KG1 (cell line): ENCODE measurements at places on chromosomes 11 and 22.

- DNase-seq = no peak
Measured at GRCh38 chr11:84218318-84218717, 932.2 kb upstream of the CCDC90B start.

DNA sequence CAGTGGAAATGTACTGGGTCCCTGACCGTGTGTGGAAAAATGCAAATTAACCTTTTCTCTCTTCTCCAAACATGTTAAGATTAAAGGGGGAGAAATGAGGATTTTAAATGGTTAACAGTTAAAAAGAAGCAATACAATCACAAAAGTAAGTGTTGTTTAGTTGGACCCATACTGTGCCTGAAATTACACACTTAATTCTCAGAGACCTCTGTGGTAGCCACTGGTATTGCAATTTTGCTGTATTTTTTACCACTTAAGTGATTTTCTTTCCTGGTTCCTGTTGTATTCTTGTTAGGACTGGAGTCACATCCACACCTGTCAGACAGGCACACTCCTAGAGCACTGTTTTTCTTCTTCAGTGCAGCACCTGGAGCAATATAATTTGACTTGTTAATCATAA is 179.6 kb upstream of the PDGFD start:
- no peak for DNase-seq

- no peak for DNase-seq
Measured at GRCh38 chr11:69183613-69184012, 27.9 kb downstream of the SMIM38 start.

GRCh38 chr11:47244448-47245350 is 3.9 kb downstream of the ACP2 start:
- DNase-seq = no peak

DNA sequence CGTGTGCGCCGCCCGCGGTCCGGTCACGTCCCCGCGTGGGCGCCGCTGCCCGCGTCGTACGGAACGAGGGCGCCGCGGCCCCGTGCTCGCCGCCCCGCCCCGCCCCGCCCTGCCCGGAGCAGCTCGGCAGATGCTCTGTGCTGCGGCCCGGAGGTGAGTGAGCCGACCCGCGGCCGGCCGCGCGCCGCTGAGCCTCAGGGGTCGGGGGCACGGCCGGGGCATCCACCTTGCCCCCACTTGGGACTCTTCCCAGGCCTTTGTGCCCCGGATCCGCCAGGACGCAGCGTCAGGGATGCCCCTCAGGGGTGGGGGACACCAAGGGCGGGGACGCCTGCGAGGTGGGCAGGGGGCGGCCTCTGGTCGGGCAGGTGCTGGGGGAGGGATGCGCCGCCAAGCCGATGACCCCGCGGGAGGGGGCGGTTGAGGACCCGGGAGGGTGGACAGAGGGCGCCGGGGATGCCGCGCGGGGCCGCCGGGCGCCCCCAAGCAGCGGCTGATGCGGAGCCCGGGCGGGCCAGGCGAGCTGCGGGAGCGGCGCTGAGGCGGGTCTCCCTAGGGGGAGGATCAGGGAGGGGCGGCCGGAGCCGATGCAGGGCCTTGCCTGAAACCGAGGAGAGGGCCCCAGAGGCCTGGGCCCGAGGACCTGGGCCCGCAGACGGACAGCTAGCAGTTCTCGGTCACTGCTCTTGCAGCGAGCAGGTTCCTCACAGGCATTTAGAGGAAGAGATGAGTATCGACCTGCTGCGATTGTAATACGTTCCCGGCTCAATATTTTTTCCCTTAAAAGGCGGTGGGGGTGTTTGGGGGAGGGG is at the start of gene GNAZ:
Gene GNAZ, plus strand, starts transcription at position 102 of the 812 bp plus-strand sequence. CDS start 25,177 bp downstream, outside the sequence.
- no peak for DNase-seq

- no peak for DNase-seq
Measured at GRCh38 chr22:50437511-50438304, 37.1 kb downstream of the SBF1 start.

DNA sequence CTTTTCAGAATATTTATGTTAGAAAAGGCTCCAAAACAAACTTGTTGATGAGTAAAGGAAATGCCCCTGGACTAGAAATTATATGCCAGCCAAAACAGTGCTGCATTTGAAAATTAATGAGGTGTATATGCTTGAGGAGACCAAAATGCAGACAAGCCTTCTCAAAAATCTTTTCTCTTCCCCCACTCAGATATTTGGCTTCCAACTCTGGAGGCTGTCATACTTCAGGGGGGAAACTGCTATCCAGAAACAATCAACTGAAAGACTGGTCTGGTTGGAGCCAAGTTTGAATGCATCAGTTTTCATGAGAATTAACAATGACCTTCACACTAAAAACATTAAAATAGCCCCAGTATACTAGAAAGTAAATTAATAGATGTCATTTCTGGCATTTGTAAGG is 98.2 kb downstream of the SGSM3 start:
- DNase-seq = no peak
